Smooth muscle cell of bladder (primary cell): ENCODE measurements at places on chromosomes 2 and 18. TPM values are rescaled to one million over a fixed set of nuclear protein-coding genes. Genes with fewer than 3 reads are reported as not detected.

The MERTK gene
- 0.14 and 0.28 TPM in 2 replicates for total RNA-seq

The AQP4 gene
- not detected in 2 replicates for total RNA-seq

The TDRD15 gene
- not detected in 2 replicates for total RNA-seq

The SCYGR7 gene
- not detected in 2 replicates for total RNA-seq

The REG3G gene
- total RNA-seq = not detected in 2 replicates

The GRHL1 gene
- total RNA-seq = 0.37 and 0.57 TPM in 2 replicates

The NETO1 gene
- total RNA-seq = not detected in 2 replicates
